ENCODE measurements at places on chromosomes 4 and X. TPM values are rescaled to one million over a fixed set of nuclear protein-coding genes. Genes with fewer than 3 reads are reported as not detected.

DNA sequence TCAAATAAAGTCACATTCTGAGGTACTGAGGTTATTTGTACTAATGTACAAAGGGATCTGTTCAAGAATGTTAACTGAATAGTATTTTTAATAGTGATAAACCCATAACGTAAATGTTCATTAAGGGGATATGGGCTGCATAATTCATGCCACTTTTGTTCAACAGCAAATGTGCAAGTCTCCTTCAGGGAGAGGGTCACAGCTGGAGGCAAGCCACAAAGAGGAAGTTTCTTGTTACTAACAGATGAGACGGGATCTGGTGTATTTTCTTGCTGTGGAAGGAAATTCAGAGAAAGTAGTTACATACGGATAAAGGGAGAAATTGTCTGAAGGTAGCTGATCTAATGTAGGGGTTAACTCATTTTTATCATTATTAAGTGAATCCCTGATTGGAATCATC is 10.0 kb downstream of the ZFP42 start:
- DNase-seq: no peak

- DNase-seq: no peak
Measured at GRCh38 chr4:85736571-85736970, 261.6 kb downstream of the ARHGAP24 start.

ABLIM2 gene
- total RNA-seq: 3.6 TPM

SLITRK4 gene
- total RNA-seq: not detected

GRCh38 chr4:82968972-82969371 is 41.7 kb downstream of the LIN54 start:
- no peak for DNase-seq

CSAG1 gene
- total RNA-seq: not detected

AFF2 gene
- total RNA-seq: 0.13 TPM

PABPC1L2B gene
- total RNA-seq: not detected

Measured in left lobe of liver (tissue), 2 donors.